ENCODE measurements at places on chromosomes 13 and 19. TPM values are rescaled to one million over a fixed set of nuclear protein-coding genes. Genes with fewer than 3 reads are reported as not detected.

PEAK3 gene
- total RNA-seq, result 0.99 TPM

LTBP4 gene
- total RNA-seq, result 239 TPM

TJP3 gene
- total RNA-seq, result 59.7 TPM

ZNF724 gene
- total RNA-seq, result 3.4 TPM

DNA sequence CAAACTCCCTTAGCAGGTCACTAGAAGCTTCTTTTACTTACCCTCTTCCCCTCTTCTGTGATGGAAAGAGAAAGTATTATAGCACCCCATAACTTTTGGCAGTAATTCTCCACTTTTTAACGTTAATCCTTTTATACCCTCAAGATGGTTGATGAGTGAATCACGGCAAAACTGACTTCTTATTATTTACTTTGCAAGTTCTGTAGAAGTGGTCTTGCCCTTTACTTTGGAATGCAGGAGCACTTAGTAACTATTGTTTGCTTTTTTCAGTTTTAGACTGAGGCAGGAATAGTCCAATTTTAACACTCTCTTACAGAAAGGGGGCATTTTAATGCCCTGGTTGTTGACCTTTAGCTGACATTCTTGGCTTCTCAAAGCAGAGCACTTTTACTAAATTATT lies 260.1 kb downstream of the LMO7 start:
- DNase-seq, result no peak

- no peak for DNase-seq
Observed at GRCh38 chr19:49718511-49718910, 27.6 kb downstream of the CPT1C start.

GRCh38 chr19:31841755-31842154 lies 492.5 kb upstream of the TSHZ3 start:
- DNase-seq, result no peak

- no peak for DNase-seq
Observed at GRCh38 chr19:11420429-11421370, 1.6 kb upstream of the RGL3 start.

GRCh38 chr19:10332158-10332964 lies 968 bp downstream of the RAVER1 start:
- no peak for DNase-seq

GRCh38 chr19:7520131-7521051 lies 2.0 kb upstream of the MCOLN1 start:
- DNase-seq, result no peak

- no peak for DNase-seq
Observed at GRCh38 chr13:108508263-108508662, 121.1 kb upstream of the MYO16 start.

DNA sequence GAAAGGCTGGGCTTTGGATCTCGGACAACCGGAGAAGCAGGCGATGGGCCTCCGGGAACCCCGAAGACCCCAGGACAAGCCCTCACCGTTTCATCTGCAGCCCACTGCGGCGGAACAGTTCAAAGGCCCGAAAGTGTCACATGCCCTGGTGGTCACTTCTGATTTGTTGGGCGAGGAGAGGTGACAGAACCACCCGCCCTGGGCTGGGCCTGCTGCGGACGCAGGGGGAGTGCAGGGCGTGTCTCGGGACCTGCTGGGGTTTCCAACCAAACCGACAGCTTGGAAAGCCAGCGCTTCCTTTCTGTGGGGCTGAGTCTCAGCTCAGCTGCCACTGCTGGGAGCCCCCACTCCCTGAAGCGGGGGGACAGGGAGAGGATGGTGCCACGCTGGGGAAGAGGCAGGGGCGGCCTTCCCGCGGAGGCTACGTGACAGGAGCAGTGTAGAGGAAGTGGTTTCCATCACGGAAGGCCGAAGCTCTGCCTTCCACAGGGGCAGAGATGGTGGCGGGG lies 22.8 kb upstream of the ZBTB7A start:
- DNase-seq, result peak; percentile 85

DNA sequence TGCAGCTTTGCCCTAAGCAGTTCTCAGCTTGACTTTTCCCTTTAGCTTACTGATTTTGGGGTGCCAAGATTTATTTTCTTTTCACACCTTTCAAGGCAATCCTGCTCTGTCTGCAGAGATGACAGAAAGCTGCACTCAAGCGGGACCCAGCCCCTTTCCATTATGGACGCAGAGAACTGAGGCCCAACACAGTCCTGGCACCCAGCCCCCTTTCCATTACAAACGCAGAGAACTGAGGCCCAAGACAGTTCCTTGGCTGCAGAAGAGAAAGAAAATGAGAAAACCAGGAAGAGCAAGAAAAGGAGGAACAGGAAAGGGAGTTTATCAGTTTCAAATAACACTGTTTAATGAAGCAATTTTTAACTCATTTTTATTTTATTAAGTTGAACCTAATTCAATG lies 36.8 kb upstream of the ATP11A start:
- no peak for DNase-seq

- DNase-seq, result no peak
Observed at GRCh38 chr19:7337380-7338194, 11.2 kb upstream of the ARHGEF18 start.

- DNase-seq, result no peak
Observed at GRCh38 chr13:46520166-46520565, 32.8 kb upstream of the LRCH1 start.

DNA sequence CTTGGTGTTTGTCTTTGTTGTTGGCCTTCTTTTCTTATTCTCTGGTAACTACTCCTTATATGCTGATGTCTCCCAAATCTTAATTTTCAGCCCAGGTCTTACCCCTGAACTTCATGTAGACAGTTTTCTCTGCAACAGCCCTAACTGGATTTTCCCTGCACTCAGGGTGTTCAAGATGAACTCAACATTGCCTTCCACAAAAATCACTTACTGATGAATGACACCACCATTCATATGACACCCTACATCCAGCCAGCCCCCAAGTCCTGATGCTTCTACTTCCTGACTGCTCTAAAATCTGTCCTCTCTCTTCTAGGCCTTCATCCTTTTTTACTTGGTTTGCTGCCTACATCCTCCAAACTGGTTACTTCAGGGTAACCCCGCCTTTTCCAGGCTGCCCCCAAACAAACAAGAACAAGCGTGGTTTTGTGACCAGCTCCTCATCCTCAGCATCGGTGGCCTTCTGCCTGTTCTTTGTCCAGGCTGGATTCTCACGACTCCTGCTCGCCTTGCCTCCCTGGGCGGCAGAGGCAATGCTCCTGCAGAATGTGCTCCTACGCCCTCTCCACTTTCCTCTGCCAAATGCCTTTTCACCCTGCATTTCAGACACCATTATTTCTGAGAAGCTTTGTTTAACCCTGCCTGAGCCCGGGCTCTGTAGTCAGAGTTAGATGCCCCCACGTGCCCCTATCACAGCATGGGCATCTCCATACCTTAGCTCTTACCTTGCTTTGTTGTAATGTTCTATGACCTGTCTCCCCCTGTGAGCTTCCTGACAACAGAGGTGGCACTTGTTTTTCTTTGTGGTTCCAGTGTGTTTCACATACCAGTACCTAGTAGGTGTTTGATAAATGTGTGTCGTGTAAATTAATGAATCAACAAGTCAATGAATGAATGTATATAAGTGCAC lies 61.8 kb downstream of the WDFY2 start:
- no peak for DNase-seq

DNA sequence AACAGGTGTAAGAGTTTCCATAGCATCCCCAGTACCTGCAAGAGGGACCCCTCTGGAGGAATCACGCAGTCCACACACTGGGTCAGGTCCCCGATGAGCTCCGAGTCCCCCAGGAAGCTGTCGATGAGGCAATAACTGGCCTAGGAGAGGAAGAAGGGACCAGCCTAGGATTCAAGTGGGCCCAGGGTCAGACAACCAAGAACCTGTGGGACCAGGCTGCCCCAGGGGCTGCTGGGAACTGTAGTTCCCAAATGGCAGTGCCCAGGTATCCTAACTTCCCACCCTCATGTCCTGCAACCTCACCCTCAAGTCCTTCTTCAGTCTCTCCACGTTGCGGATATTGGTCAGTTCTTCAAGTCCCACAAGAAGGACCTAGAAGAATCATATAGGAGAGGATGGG lies 1.8 kb downstream of the FUZ start:
- no peak for DNase-seq

GRCh38 chr13:46831588-46832194 lies 34.7 kb upstream of the ESD start:
- DNase-seq, result no peak

DNA sequence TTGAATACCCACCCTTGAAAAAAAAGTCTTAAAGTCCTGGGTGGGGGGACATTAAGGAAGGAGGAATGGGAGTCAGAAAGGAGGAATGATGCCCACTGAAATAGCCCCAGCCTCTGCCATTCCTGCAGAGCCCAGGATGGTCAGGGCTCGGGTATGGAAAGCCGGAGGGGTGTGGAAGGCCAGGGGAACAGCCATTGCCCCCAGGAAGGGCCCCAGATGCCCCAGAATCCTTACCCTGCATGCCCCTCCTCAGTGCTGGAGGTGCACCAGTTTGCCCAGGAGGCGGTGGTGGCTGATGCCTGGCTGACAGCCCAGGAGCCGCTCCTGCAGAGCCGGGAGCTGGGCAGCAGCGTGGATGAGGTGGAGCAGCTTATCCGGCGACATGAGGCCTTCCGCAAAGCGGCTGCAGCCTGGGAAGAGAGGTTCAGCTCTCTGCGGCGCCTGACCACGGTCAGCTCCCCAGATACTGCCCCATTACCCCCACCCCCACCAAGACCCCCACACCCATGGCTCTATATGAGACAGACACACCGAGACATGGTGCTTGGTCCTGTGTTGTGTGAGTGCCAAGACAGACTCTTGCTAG lies 10.7 kb upstream of the SHKBP1 start:
- DNase-seq, result no peak

GRCh38 chr19:18526316-18526715 lies 4.4 kb upstream of the ELL start:
- DNase-seq, result no peak
